ENCODE measurements at places on chromosomes 6 and 20. TPM values are rescaled to one million over a fixed set of nuclear protein-coding genes. Genes with fewer than 3 reads are reported as not detected.

DNA sequence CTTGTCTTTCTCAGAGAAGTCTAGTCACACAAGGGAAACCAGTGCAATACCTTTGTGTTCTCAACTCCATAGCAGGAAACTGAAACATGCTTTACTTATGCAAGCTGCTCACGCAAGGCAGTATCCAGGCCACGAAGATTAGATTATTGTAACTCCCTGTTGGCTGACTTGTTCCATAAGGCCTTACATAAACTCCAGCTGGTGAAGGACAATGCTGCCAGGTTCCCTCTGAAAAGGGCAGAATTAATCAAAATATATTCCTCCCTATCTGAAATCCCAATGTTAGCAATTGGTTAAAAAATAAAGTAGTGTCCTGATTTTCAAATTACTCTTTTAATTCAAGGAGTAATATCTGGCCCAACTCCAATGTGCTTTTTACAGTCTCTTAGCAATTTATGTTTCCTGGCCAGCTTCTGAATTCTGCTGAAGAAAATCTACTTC, 966.6 kb downstream of the HACE1 start:
- no peak for DNase-seq

GRCh38 chr6:69105288-69105687, 470.2 kb downstream of the ADGRB3 start:
- DNase-seq = no peak

DNA sequence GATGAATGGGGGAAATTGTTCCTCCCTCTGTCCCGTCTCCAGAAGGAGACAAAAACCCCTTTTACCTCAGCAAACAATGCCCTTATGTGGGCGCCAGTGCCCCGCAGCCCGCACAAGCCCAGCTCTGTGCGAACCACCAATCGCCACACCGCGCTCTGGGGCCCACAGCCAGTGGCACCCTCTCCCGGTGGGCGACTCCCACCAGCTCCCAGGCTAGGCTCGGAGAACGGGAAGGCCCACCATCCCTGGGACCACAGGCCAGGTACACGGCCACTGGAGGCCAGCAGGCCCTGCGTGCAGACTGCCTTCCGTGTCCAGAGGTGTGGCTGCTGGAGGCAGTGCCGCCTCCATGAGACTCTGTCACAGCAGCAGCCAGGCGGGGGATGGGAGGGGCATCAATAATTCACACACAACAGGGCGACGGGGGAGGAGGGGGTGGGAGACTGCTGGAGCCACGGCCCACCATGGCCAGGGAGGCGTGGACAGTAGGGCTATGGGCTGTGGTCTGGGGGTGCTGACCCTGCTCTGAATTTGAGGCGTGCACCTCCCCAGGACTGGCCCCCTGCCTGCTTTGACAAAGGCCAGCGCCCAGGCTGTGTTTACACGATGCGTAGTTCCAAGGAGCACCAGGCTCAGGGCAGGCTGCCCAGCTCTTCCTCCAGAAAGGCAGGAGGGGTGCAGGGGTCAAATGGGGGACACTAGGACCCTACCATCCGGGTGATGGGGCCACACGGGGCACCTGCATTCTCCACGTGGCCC, 105.7 kb downstream of the ASXL1 start:
- DNase-seq = no peak

DNA sequence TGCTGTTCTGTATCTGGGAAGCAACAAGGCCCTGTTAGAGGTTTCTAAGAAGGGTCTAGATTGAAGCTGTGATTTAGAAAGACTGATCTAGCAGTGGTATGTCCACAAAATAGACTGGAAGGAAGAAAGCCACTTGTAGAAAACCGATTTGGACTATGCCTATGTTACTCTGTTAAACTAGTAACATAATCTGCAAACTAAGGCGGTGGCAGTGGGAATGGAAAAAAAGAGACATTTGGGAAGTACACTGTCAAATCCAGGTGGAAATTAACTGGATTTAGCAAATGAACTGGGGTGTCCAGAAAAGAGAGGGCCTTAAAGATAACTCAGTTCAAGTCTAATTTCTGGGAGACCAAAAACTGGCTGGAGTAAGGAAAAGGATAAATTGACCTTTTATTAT, 11.6 kb downstream of the ILRUN start:
- no peak for DNase-seq

- no peak for DNase-seq
Observed at GRCh38 chr6:9138936-9139335, 703.6 kb upstream of the SLC35B3 start.

GRCh38 chr20:39019805-39020325, 57.7 kb downstream of the DHX35 start:
- no peak for DNase-seq

DNA sequence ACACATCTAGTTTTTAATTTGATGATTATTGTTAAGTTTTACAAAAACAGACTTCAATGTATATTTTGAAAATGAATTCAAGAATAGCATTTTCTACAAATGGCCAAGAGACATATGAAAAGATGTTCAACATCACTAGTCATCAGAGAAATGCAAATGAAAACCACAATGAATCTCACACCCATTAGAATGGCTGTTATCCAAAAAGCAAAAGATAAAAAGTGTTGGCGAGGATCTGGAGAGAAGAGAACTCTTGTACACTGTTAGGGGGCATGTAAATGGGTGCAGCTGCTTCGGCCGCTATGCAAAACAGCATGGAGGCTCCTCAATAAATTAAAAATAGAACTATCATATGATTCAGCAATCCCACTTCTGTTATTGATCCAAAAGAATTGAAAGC, 185.8 kb upstream of the CCN2 start:
- DNase-seq = no peak

DNA sequence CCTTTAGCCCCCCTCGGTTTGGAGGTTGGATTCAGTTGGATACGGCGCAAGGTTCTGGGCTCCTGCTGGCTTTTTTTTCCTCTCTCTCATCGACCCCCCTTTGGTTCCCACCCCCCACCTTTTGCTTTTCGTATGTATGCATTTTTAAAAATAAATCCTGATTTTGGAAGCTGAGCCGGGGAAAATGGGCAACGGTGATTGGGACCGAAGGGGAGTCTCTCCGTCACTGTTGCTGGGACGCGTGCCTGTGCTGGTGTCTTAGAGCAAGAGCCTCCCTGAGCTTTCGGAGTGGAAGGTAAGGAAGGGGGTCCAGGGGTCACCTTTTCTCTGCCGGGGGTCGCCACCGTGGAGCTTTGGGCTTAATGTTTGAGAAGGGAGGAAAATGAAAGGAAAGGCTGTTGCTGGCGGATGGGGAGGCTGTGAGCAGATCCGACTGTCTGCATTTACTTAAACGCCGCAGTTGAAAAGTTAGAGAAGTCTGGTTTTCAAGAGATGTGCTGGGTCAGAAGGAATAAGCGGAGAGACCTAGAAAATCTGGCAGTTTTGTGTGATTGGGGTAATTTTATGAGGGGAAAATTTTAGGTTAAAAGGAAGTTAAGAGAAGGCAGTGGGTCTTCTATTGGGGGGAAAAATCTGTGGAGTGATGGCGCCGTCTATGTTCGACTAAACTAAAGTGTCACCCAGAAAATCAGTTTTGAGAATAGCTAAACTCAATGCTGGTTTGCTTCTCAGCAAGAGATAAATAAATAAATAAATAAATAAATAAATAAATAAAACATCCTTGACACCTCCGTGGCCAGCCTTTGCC, 828 bp downstream of the ADGRB3 start:
- DNase-seq = no peak

DNA sequence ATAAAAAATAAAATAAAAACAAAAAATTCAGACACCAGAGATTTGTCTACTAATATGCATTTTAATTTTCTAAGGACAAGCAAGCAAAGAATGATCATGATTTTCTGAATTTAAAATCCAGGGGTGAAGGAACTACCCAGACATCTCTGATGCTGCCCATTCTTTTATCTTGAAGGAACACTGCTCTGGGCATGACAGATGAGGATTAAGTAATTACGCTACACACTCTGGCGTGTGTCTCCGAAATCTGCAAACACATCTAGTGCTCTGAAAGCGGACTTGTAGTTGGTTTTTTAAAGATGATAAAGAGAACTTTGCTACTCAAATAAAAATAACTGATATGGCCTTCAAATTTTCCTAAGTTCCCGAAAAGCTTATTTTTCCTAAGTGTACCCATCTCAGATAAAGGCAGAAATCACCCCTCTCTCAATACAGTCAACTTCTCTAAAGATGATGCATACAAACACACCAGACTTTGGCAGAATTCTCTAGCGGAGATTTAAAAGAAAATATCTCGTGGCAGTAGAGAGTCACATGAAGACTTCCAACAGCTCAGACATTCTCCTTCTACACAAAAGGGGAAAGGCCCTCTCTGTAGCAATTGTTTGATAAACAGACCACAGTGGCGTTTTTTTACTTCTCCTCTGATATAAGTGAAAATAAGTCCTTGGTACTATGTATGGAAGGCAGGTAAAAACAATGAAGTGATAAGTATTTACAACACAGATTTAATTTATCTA, 133.8 kb downstream of the BACH2 start:
- no peak for DNase-seq

GRCh38 chr6:130453230-130453629, 87.4 kb downstream of the TMEM200A start:
- no peak for DNase-seq

- no peak for DNase-seq
Observed at GRCh38 chr6:32117461-32117860, 8.3 kb upstream of the TNXB start.

GRCh38 chr6:154460306-154461071, 50.0 kb downstream of the CNKSR3 start:
- no peak for DNase-seq

DNA sequence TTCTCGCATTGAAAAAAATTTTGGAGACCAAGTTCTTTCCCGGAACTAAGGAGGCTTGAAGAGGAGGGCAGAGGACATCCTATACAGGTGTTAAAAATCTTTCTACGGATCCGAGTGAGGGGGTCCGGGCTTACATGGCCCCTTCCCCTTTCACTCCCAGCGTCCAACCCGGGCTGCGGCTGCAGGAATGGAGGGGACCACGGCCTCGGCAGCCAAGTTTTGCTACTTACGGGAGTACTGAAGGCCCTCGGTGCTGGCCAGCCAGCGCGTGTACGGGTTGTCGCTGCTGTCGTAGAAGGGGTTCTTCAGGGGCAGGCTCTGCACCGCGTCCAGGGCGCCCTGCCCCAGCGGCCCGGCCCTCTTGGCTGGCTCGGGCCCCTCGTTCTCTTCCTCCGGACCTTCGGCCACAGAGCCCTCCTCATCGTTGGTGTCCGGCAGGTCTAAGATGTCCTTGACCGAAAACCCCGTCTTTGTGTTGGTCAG, 642 bp downstream of the NKX2-2 start:
- no peak for DNase-seq

- no peak for DNase-seq
Observed at GRCh38 chr20:38157635-38158495, 7.2 kb downstream of the TGM2 start.

DNA sequence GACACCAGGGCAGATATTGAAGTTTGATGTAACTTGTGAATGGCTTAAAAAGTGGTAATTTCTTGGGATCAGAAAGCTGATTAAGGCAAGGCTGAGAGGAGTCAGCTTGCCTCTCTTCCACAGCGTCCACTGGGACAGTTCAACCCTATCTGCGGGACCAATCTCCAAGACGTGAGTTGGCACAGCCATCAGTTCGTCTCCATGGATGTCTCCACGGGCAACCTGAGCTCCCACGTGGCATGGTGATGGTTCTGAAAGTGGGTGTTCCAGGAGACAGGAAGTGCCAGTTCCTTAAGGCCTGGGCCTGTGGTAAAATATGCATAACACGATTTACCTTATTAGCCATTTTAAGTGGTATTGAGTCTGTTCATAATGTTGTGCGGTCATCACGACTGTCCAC, 67.9 kb upstream of the BHLHE23 start:
- no peak for DNase-seq

- no peak for DNase-seq
Observed at GRCh38 chr6:35293681-35294080, 3.9 kb upstream of the DEF6 start.

DNA sequence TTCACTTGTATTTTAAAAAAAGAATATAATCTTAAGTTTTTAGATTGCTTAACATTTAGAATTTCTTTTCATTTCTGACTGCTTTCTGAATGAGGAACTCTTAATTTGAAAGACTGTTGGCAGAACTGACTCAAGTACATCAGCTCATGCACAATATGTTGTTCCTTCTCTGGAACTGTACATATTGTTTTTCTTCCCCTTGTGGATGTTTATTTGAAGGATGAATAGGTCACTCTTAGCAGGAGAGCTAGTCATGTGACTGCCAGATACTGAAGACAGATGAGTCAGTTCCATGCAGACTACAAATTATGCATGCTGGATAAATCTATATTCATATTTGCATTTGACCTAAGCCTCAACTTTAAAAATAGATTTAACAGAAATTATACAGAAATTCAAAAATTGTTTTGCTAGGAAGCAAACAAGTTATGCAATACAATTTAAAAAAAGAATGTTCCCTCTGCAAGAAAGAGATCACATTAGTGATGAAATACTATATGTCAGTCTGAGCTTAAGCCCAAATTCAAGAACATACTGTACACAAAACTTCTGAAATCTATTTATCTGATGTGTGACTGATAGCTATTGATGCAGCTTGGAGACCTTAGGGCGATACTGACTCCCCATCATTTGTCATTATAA, 1274.9 kb upstream of the GJE1 start:
- DNase-seq = no peak

- DNase-seq = no peak
Observed at GRCh38 chr6:14785493-14785790, 460.4 kb upstream of the JARID2 start.

- DNase-seq = no peak
Observed at GRCh38 chr6:5179917-5180316, 80.8 kb downstream of the LYRM4 start.

PGC gene
- total RNA-seq = not detected

TAAR6 gene
- not detected for total RNA-seq

ENPP5 gene
- 2.0 TPM for total RNA-seq

C6orf52 gene
- not detected for total RNA-seq

HLA-DRB1 gene
- 41.6 TPM for total RNA-seq

MUCL3 gene
- not detected for total RNA-seq

JPH2 gene
- total RNA-seq = 5.5 TPM

DEFB127 gene
- not detected for total RNA-seq

EFCAB8 gene
- not detected for total RNA-seq

SASH1 gene
- 142 TPM for total RNA-seq

POFUT1 gene
- total RNA-seq = 49.4 TPM
